Fibroblast of skin of right quadriceps (primary cell): ENCODE measurements at places on chromosomes 1 and 21.

DNA sequence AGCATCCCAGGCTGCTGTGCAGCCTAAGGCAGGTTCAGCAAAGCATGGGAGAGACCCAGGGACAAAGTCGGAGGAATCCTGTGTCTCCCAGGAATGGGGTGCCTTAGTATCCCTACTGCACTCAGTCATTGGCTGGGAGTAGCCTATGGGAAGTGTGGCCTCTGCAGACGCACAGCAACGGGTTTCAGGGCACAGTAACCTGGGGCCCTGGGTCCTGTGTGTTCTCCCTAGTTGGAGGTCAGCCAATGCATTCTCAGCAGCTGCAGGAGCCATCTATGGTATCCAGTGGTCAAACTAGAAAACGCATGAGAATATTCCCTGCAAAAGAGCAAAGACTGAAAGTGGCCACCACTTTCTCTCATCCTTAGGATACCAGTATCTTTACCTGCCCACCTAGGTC, 13.7 kb upstream of the C1orf21 start:
- DNase-seq = no peak

GRCh38 chr21:25999921-26000582, 170.5 kb downstream of the APP start:
- no peak for DNase-seq

GRCh38 chr21:34534522-34534921, 22.5 kb upstream of the KCNE1 start:
- DNase-seq = peak; percentile 62

DNA sequence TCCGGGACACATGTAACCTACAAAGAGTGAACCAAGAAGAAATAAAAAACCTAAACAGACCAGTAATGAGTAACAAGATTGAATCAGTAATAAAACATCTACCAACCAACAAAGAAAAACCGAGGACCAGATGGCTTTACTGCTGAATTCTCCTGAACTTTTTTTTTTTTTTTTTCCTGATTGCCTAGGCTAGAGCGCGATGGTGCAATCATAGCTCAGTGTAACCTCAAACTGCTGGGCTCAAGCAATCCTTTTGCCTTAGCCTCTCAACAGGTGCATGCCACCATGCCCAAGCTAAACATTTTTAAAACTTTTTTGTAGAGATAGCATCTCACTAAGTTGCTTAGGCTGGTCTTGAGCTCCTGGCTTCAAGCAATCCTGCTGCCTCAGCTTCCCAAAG, 11.2 kb upstream of the FGGY start:
- DNase-seq = peak; percentile 23

GRCh38 chr1:77322061-77322900, 40.5 kb downstream of the AK5 start:
- DNase-seq = peak; percentile 94

- peak; percentile 26 for DNase-seq
These were observed 79.6 kb upstream of the BMP8A start for GRCh38 chr1:39411526-39412478.

DNA sequence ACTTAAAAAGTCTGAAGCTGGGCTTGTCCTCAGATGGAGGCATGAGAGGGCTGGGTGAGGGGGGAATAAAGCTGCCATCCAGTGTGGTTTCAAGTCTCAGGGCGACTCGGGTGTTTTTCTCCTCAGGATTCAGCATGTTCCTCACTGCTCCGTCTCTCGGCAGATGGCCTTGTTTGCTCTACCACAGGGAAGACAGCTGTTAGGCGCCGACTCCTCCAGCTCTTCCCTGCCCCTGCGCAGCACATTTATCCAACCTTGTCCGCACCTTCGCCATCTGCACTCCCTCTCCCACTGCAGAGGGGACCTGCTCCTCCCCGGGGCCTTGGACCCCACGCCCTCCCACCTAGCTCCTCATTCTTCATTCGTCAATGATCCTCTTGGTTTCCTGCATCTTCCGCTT, 16.6 kb upstream of the S100A11 start:
- no peak for DNase-seq

- no peak for DNase-seq
These were observed 120.7 kb downstream of the NGF start for GRCh38 chr1:115217150-115218033.

GRCh38 chr1:220157738-220158137, 63.8 kb downstream of the IARS2 start:
- no peak for DNase-seq

- DNase-seq = no peak
These were observed 129.1 kb downstream of the ATP1B1 start for GRCh38 chr1:169235568-169235967.

- no peak for DNase-seq
These were observed 844.1 kb downstream of the LTN1 start for GRCh38 chr21:28148400-28149064.

GRCh38 chr1:74895411-74895810, 162.5 kb downstream of the TYW3 start:
- DNase-seq = no peak

DNA sequence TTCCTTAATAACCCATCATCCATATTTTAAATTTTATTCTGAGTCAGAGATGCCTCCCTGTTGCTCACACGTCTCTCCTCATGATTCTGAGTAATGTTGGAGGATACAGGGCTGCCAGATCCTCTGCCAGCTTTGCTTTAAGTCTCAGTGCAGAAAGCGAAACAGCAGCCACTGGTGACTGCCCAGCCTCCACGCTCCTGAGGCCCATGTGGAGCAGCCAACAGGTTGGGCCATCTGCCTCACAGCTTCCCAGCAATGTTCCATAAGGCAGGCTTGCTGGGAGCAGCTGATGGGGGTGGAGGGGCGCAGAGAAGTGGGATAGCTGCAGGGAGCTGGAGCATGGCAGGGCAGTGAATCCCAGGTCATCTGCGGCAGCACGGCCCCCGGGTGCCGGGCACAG, 104.2 kb downstream of the IGSF21 start:
- no peak for DNase-seq

GRCh38 chr1:229263254-229263653, 7.7 kb upstream of the RAB4A start:
- no peak for DNase-seq

DNA sequence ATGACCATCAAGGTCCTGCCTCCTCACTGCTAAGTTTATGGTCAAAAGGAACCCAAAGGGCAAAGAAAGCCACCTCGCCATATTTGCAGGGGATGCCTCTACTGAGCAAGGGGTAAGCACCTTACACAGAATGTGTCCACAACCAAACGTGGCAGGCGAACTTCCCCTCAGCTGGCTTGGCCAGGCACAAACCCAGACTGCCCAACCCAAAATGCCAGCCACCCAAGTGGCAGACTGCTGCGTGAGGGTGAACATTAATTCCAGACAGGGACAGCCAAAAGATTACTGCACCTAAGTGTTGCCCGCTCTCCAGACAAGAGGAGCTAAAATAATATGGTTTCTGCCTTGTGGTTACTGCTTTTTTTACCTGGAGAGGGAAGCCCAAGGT, 16.0 kb downstream of the ZNF697 start:
- DNase-seq = no peak

- DNase-seq = no peak
These were observed 428.8 kb downstream of the SMYD3 start for GRCh38 chr1:246078126-246078887.

DNA sequence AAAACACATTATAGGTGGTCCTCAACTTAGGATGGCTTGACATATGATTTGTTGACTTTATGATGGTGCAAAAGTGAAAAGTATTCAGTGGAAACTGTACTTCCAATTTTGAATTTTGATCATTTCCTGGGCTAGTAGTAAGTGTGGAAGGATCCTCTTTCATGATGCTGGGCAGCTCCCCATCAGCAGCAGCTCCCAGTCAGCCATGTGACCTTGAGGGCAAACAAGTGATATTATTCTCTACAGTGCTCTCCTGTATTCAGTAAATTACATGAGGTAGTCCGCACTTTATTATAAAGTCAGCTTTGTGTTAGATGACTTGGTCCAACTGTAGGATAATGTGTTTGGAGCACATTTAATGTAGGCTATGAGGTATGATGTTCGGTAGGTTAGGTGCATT, 36.4 kb downstream of the SLC22A15 start:
- no peak for DNase-seq

DNA sequence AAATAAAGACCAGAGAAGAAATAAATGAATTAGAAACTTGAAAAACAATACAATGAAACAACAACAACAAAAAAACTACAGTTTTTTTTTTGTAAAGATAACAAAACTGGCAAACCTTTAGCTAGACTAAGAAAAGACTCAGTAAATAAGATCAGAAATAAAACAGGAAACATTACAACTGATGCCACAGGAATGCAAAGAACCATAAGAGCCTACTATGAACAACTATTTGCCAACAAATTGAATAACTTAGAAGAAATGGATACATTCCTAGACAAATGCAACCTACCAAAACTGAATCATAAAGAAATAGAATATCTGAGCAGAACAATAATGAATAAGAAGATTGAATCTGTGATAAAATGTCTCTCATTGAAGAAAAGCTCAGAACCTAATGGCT, 742.0 kb downstream of the ADGRL2 start:
- peak; percentile 13 for DNase-seq

- no peak for DNase-seq
These were observed 57.4 kb upstream of the PRRC2C start for GRCh38 chr1:171427852-171428471.

DNA sequence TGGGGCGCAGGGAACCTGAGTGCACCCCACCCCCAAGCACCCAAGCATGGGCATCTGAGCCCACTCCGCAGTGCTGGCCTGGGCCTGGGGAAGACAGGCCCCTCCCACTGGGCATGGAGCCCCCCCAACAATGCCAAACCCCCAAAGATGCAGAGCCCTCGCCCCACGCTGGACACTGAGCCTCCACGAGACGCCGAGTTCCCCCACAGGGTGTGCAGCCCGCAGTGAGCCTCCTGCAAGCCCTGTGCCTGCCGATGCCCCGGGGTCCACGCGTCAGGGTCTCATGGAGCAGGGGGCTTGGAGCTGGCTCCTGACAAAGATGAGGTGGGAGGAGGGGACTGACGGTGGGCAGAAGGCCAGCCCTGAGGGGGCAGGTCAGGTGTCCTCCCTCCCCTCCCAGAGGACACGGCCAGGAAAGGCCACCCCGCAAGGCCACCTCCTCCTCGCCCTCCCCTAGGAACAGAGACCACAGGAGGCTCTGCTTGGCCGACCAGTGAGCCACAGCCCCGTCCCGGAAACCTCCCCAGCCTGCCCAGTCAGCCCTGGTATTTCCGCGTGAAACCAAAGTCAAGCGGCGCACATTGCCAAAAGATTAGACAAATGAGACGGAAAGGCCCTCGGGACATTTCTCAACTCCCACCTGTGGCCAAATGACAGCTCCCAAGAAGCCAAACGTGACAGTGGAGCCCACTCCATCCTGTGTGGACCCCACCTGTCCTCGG, 33.4 kb downstream of the MEGF6 start:
- DNase-seq = no peak

- DNase-seq = no peak
These were observed 35.3 kb downstream of the ACOT11 start for GRCh38 chr1:54583307-54583686.

GRCh38 chr1:93810316-93810715, 68.7 kb downstream of the DNTTIP2 start:
- DNase-seq = peak; percentile 63

DNA sequence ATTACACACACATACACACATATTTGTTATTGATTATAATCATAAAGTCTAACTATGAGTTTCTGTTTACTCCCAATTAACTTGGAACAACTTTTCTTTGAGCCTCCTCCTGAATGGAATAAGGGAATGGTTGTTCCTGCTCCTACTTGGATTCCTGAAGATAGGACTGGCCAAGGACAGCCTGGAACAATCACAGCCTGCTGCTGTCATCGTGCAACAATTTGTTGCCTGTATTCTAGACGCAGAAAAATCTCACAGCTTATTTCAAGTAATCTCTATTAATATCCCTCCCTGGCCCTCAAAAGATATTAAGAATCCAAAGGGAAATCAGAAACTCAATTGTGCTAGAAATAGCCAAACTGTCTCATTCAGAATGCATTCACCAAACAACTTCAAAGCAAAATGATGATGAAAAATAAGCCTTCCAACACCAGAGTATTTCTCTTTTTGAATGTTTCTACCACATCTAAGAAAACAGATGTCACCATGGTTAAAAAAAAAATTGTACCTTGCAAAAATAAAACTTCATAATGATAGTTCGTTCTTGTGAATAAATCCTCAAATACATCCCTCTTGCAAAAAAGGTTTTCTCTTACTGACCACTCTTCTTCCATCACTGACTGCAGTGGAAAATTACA, 30.9 kb downstream of the RCAN1 start:
- no peak for DNase-seq

- DNase-seq = no peak
These were observed 95.9 kb downstream of the ACTL8 start for GRCh38 chr1:17851056-17851455.

DNA sequence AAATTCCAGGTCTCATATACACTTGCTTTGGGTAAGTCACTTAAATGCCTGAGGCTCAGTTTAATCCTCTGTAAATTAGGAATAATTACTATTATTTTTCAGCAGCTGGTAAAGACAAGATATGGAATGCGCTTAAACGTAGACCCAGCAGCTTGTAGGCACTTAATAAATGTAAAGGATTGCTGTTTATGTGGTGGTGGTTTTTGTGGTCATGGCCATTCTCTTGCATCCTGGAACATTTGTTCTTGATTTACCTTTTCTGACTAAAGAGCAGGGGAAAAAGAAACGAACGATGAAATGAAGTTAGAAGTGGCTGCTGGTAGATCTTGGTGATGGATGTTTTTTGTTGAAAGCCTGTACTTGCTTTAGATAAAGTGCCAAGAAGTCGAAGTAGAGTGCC, 195.0 kb upstream of the FOXD3 start:
- peak; percentile 80 for DNase-seq

GRCh38 chr1:165686121-165686970, 12.0 kb downstream of the ALDH9A1 start:
- DNase-seq = no peak

- DNase-seq = no peak
These were observed 71.9 kb downstream of the CD34 start for GRCh38 chr1:207839083-207839413.

DNA sequence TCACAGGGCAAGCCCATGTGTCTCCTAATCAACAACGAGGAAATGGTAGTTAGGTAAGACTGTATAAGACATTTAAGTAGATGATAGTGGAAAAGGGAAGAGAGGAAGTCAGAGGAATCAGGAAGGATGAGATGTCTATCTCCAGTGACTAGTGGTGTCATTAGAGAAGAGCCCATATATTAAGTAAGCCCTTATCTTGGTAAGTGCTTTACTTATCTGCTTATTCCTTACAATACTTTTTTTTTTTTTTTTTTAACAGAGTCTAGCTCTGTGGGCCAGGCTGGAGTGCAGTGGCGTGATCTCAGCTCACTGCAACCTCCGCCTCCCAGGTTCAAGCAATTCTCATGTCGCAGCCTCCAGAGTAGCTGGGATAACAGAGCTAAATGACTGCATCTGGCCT, 29.5 kb downstream of the RNF11 start:
- no peak for DNase-seq

GRCh38 chr1:115814685-115815398, 26.1 kb downstream of the NHLH2 start:
- no peak for DNase-seq

GRCh38 chr1:244102468-244102867, 51.4 kb downstream of the ZBTB18 start:
- DNase-seq = no peak

GRCh38 chr1:1058921-1059493, 15.1 kb downstream of the RNF223 start:
- no peak for DNase-seq

GRCh38 chr1:219518168-219518906, 94.6 kb downstream of the ZC3H11B start:
- peak; percentile 76 for DNase-seq
